ENCODE measurements at places on chromosomes 3 and 15. TPM values are rescaled to one million over a fixed set of nuclear protein-coding genes. Genes with fewer than 3 reads are reported as not detected.

DNA sequence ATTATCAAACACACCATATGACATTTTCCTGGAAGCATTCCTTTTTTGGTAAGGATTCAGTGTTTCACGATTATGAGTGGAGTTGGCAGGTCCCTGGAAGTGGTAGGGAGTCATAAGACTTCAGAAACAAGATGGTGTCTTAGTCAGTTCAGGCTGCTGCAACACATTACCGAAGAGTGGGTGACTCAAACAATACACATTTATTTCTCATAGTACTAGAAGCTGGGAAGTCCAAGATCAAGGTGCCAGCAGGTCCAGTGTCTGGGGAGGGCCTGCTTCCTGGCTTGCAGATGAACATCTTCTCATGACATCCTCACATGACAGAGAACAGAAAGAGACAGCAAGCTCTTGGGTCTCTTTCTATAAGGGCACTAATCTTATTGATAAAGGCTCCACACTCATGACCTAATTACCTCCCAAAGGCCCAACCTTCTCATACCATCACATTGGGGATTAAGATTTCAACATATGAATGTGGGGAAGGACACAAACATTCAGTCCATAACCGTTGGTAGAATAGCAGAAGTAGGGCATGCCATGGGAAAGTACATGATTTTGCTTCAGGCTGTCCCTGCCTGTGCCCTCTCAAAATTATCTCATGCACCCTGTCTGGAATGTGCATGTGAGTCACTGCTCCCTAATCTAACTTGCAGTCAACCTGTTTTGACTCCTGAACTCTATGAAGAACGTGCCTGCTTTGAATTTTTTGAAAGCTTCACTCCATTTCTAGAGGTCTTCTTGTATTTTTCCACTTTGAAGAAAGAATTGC lies 72.5 kb downstream of the GTPBP8 start:
- DNase-seq = no peak

DNA sequence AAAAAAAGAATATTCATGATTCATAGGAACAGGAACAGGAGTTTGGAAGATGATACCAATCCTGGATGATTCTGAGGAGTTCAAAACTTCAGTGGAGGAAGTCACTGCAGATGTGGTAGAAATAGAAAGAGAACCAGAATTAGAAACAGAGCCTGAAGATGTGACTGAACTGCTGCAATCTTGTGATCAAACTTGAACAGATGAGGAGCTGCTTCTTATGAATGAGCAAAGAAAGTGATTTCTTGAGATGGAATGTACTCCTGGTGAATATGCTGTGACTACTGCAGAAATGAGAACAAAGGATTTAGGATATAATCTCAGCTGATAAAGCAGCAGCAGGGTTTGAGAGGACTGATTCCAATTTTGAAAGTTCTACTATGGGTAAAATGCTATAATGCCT lies 72.7 kb downstream of the GSK3B start:
- no peak for DNase-seq

GRCh38 chr3:49397470-49397869 lies 14.3 kb downstream of the RHOA start:
- DNase-seq = peak; percentile 49

DNA sequence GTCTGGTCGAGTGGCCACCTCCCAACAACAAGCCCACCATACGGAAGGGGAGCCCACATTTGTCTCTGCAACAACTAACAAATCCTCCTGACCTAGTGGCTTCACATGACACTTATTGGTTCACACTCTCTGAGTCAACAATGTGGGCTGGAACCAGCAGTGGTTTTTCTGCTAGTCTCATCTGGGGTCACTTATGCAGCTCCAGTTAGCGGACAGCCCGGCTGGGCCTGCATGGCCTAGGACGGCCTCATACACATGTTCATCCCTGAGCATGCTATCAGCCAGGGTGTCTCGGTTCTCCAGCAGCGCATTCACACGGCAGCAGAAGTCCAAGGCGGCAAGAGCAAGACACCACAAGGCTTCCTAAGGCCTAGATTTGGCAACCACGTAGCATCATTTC lies 281.7 kb downstream of the XXYLT1 start:
- no peak for DNase-seq

DNA sequence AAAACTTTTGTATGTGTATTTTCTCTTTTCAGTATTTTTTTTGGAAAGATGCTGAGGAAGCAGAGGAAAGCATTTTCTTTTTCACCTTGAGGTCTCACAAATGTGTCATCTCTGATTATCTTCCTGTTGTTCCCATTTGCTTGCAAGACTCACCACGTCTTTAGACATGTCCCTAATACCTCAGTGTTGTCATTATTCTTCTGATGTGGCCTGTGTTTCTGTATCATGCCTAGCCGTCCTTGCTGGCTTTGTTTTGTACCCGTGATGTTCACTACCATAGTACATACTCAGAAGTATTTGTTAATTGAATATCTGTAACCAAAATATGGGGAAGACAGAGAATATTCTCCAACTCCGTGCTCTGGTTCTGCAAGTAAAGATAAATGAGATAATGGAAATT lies 5.0 kb upstream of the P2RY14 start:
- DNase-seq = no peak

GRCh38 chr15:39869254-39869653 lies 50.8 kb downstream of the GPR176 start:
- no peak for DNase-seq

- peak; percentile 81 for DNase-seq
These were observed 23.1 kb downstream of the CCNL1 start for GRCh38 chr3:157136647-157137387.

DNA sequence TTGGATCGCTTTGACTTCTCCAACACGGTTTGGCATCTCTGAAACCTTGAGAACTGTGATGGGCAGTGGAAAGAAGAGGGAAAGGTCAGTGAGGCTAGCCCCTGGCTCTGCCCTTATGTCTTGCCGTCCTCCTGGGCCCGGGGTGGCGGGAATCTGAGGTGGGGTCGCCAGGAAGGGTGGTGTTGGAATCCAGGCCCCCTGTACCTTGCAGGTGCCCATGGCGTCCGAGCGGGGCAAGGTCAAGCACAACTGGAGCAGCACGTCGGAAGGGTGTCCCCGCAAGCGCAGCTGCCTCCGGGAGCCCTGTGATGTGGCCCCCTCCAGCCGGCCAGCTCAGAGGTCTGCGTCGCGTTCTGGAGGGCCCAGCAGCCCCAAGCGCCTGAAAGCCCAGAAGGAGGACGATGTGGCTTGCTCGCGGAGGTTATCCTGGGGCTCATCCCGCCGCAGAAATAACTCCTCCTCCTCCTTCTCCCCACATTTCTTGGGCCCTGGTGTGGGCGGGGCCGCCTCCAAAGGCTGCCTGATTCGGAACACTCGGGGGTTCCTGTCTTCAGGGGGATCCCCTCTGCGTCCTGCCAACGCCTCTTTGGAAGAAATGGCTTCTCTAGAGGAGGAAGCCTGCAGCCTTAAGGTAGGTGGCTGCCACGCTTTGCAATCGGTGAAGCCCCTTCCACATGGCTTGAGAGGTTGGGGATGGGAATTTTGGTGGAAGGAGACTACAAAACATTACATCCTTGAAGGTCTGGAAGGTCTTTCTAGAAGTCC lies 907 bp downstream of the TATDN2 start:
- DNase-seq = peak; percentile 12

DNA sequence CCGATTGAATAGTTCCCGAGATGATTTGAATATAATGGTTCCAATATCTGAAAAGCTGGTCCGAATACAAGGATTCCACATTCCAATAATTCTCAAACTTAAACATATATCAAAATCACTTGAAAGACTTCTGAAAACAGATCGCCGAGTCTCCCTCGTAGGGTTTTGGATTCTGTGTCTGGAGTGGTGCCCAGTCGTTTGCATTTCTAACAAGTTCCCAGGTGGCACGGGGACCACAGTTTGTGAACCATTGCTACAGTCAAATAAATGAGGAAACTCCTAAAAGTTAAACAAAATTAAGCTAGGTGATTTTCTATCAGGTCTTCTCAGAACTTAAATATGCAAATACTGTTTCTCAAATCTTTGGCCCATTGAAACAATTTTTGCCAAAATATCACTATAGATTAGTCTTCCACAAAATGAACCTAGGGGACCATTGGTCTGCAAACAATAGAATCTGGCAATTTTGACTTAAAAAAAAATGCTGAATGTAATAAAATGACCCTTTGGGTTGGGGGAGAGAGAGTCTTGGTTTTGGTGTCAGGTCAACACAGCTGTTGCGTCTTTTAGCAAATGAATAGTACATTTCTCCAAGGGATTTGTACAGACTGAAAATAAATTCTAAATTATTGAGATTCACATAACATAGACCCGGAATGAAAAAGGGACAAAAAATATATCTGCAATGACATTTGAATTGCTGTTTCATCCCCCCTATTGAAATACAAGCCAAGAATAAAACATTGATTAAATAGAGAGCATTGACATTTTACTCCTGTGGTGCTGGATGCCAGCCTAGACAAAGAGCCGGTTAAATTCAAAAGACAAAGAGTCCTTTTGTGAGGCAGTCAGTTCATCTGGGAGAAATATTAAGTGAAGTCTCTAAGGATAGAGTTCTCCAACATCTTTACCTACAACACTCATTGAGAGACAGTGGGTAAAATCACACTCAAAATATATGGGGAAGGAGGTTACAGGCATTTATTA lies 175.7 kb upstream of the ADAMTS9 start:
- DNase-seq = no peak

DNA sequence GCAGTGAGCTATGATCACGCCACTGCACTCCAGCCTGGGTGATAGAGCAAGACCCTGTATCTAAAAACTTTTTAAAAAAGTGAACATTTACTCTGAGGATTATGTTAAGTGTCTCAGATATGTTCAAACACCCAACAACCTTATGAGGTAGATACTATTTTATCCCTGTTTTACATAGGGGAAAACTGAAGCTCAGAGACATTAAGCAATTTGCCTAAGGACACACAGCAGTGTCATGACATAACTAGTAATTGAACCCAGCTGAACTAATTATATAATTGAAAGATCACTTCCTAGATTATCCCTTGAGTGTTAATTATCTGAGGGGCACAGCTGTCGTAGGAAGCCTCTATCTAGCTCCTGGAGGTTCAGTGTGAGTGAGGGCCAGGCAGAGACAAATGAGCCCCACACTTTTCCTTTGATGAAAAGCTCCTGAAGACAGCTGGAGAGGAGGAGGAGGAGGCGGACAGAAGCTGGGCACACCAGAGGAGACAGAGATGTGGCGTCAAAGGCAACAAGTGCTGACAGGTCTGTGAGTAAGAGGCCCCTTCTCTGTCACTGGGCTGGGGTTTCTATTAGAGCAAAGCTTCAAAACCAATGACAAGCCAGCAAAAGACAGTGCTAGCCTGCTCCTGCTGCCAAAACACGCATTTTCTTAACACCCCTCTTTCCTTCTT lies 20.5 kb downstream of the TRH start:
- DNase-seq = no peak

DNA sequence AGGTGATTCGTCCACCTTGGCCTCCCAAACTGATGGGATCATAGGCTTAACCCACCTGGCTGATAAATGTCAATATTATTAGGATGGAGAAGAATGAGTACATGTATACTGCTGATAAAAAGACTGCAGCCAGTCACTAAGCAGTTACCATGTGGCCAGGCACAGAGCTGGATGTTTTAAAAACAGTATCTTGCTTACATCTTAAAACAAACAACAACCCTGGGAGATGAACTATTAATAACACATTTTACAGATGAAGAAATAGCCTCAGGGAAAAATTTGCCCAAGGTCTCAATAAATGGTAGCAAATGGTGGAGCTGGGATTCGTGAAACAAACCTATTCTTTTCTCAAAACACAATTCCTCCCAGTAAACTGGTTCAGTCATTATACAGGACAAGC lies 18.1 kb downstream of the IL17RD start:
- peak; percentile 48 for DNase-seq

DNA sequence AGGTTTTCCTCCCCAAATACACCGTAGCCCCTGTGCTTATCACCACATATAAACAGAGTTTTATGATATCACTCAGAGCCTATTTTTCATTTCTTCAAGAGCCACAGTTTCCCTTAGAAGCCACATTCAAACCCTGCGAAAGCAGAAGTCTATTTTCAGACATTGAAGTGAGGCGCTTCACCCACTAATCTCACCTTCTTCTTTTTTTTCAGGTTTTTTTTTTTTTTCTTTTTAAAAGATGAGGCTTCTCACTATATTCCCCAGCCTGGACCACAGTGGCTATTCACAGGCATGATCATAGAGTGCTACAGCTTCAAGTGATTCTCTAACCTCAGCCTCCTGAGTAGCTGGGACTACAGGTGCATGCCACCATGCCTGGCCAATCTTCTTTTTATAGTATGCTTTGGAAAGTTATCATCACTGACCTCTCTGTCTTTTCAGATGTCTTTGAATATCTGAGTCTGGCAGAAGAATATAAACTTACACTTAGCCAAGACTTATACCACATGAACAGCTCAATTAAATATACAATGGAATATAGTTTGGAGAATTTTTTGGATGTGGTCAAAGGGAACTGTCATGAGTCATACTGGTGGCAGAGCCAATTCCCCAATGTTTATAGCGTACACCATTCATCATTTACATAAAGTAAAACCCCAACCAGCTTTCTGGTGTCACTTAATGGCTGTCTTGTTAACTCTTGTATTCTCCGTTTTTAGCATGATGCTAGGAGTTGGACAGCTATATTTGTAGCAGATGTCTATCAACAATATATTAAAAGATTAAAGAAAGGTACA lies 59.7 kb upstream of the CCDC50 start:
- no peak for DNase-seq

- DNase-seq = no peak
These were observed 33.2 kb downstream of the ST3GAL6 start for GRCh38 chr3:98796334-98796733.

DNA sequence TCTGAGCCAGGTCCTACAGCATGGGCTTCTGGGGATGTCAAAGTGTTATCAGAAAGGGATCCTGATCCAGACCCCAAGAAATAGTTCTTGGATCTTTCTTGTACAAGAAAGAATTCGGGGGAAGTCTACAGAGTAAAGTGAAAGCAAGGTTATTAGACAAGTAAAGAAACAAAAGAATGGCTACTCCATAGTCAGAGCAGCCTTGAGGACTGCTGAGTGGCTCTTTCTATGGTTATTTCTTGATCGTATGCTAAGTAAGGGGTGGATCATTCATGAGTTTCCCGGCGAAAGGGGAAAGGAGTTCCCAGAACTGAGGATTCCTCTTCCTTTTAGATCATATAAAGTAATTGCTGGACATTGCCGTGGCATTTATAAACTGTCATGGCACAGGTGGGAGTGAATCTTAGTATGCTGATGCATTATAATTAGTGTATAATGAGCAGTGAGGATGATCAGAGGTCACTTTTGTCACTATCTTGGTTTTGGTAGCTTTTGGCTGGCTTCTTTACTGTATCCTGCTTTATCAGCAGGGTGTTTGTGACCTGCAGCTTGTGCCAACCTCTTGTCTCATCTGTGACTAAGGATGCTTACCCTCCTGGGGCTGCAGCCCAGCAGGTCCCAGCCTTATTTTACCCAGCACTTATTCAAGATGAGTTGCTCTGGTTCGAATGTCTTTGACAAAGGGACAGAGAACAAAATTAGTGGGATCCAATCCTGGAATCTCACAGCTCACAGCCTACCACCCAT lies 41.0 kb downstream of the CRYGS start:
- DNase-seq = no peak

- peak; percentile 80 for DNase-seq
These were observed 35.7 kb upstream of the BLM start for GRCh38 chr15:90681480-90681879.

- DNase-seq = no peak
These were observed 437.0 kb upstream of the KCNMB2 start for GRCh38 chr3:178099274-178099673.

Gene NOX5
- 0.64 TPM for total RNA-seq

Gene NEK10
- 1.9 TPM for total RNA-seq

Gene TICRR
- total RNA-seq = 5.2 TPM

Gene GPR62
- under 0.01 TPM for total RNA-seq

Gene MB21D2
- total RNA-seq = 21.6 TPM

Measured in fibroblast of villous mesenchyme (primary cell).